ENCODE measurements at places on chromosomes 11 and 22.

- DNase-seq: no peak
Measured at GRCh38 chr22:26050079-26050478, 119.2 kb upstream of the SEZ6L start.

GRCh38 chr22:27630754-27631153, 170.8 kb downstream of the MN1 start:
- no peak for DNase-seq

GRCh38 chr11:78449866-78450265, 32.2 kb upstream of the GAB2 start:
- DNase-seq: no peak

GRCh38 chr22:45504373-45505341, 2.0 kb downstream of the FBLN1 start:
- peak; percentile 37 for DNase-seq

DNA sequence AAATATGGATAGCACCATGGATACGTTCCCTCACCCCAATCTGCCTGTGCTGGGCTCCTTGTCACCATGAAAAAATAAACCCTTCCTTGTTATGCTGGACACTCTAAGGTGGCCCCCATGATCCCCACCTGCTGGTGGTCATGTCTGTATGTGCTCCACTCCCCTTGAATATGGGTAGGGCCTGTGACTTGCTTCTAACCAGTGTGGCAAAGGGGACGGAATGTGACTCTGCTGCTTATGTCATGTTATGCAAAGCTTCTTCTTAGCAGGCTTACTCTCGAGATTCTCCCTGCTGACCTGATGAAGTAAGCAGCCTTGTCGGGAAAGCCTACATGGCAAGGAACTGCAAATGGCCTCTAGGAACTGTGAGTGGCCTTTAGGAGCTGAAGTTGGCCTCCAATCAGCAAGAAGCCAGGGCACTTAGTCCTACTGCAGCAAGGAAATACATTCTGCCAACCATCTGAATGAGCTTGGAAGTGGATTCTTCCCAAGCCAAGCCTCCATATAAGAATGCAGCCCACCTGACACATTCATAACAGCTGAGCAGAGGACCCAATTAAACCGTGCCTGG, 159.9 kb downstream of the CCDC34 start:
- no peak for DNase-seq

- no peak for DNase-seq
Measured at GRCh38 chr11:2210366-2211112, 38.9 kb upstream of the TH start.

DNA sequence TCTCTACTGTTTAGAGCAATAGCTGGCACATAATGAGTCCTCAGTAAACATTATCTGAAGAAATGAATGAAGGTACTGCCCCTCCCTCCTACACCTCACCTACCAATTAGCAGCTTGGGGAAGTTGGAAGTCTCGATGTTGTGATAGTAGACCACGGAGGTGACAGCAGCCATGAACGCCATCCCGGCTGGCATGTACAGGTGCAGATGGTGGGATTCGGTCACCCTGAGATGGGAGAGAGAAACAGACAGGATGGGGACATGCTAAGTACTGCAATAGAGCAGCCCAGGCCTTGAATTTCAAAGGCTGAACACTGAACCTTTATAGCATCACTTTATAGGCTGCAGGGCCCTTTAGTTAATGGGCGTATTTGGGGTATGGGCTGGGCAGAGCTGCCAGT, 6.6 kb downstream of the ABCC8 start:
- DNase-seq: no peak

DNA sequence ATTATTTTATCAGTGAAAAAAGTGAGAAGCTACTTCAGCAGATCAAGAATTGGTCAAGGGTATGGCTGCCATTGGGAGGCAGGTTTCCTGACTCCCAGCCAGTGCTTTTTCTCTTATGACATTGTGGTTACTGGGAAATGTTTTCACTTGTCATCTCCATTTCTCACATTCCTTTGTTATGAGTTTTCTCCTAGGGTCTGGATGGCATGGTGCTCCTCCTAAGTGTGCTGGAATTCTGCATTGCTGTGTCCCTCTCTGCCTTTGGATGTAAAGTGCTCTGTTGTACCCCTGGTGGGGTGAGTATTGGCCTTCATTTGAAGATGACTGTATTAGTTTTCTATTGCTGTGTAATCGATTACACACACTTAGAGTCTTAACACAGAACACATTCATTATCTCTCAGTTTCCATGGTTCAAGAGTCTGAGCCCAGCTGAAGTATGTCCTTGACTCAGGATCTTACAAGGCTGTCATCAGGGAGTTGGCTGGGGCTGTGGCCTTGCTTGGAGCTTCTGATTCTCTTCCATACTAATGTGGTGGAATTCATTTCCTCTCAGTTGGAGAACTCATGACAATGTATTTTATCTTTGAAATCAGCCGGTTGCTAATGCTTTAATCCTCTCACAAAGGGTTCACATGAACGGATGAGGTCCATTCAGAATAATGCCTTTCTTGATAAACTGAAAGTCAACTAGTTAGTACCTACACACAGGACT, 21.0 kb upstream of the MS4A6E start:
- no peak for DNase-seq

DNA sequence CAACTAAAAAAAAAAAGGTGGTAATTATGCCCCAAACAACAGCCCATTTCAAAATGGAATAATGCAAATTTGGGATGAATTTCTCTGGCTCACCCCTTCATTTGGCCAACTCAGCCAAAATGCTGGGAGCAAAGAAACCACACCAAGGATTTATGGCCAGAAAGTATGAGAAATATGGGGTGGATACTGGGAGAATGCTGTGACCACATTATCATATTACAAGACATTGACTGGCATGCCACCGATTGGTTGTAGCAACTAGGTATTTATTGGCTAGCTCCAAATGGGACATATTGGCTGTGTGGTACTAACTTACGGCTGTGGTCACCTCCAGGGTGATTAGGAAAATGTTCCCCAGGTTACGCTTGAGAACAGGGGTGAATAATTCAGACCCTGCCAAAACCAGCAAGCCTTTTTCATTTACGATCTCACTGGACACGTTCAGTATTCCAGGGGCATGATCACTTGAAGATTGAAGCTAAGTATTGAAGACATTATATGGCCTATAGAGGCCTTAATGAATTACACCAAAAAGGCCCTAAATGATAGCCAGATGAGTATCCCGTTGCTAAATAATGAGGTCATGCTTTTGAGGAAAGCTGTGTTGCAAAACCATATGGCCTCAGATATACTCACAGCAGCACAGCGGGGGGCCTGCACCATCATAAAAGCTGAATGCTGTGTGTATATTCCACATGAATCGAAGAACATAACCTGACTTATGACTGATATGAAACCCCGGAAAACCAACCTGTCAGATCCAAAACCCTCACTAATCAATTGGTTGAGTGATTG, 3.8 kb upstream of the FDX1 start:
- DNase-seq: peak; percentile 30

GRCh38 chr11:71321433-71322191, 69.2 kb upstream of the SHANK2 start:
- DNase-seq: no peak

DNA sequence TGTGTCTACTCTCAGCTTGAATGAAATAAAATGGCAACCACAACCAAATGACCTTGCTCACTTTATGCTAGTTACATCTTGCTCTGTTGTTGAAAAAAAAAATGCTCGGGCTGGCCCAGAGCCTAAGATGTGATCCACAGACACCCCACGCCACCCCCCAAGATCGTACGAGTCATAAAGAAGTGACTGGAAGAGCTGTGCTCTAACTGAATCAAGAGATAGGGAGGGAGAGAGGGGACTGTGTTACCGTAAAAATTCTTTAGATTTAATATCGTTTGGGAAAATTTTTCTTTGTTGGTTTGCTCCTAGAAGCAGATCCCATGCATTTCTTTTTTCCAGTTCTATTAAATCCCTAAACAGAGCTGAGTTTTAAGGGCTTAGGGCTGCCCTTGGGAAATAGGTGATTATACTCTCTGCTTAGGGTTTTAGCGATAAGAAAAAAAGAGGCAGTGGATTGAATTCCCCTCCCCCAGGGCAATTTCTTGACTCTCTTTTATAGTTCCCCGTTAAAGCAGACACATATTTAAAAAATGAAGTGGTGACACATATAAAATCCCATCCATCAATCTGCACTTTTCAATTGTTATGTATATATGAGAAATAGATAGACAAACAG, 14.5 kb downstream of the MAML2 start:
- DNase-seq: no peak

GRCh38 chr11:58406774-58407173, at the start of gene OR5B3:
OR5B3 (minus strand) TSS chr11:58406874; CDS start chr11:58403409, 3,465 bp downstream.
- no peak for DNase-seq

DNA sequence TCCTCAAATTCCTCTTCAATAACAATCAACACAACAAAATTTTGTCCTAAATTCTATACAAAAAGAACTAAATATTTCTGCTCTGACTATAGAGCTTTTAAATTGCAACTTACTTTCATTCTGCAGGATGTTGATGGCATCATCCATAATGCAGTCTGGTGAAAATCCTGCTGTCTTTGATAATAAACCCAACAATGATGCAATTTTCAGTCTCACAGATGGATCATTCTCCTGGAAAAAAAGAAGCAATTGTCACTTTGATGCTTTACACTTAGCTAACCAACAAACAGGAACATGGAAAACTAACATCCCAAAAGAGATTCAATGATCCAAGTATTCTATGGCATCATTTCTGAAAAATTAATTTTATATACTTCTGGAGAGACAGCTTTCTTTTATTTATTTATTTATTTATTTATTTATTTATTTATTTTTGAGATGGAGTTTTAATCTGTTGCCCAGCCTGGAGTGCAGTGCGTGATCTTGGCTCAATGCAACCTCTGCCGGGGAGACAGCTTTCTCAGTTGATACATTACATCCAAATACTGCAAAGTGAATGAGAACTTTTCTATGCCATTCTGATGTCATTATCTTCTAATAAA, 13.0 kb downstream of the INTS4 start:
- no peak for DNase-seq

GRCh38 chr11:71491940-71492339, 35.1 kb upstream of the KRTAP5-7 start:
- DNase-seq: peak; percentile 4

GRCh38 chr11:127259102-127259501, 258.5 kb upstream of the KIRREL3 start:
- DNase-seq: no peak

DNA sequence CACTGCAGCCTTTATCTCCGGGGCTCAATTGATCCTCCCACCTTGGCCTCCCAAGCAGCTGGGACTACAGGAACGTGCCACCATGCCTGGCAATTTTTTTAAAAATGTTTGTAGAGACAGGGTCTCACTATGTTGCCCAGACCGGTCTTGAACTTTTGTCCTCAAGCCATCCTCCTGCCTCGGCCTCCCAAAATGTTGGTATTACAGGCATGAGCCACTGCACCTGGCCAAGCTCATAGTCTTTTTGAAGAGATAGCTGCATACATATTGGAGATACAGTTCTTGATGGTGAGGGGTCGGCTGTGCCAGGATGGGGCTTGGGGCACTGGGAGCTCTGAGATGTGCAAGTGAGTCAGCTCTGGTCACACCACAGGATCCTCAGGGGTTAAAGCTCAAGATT, 53.2 kb downstream of the CHRDL2 start:
- DNase-seq: no peak

DNA sequence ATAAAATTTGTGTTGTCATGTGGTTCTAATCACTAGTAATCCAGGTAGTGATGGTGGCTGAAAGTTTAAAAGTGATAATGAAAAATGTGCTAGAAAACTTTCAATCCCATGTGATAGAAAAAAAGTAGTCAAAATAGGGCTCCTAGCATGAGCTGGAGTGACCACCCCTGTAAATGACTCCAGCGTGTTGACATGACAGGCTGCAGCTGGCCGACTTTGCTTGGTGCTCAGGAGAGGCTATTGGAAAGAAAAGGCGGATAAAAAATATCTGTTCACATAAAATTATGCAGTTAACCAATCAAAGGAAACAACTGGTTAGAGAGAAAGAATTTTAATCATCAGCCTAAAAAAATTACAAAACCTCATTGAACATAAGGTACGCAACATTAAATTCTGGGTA, 16.9 kb upstream of the MTCH2 start:
- no peak for DNase-seq

DNA sequence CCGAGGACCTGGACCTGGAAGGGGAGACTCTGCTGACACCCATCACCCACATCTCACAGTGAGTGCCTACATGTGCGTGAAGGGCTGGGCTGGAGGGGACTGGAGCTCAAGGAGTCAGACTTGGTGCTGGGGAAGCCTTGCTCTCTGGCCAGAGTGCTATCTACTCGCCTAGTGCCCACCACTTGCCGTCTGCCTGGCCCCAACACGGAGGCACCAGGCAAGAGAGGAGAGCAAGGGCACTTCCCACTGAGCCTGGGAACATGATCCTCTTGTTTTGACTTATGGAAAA, 37.8 kb downstream of the KCNQ1OT1 start:
- DNase-seq: no peak
